Stimulated activated memory B cell treated with anti-CD40 and anti-IgM and Interleukin-4, amounts not matched to agents 10 μg/mL and 1 μg/mL and 100 μg/mL, for 72 hours (primary cell): ENCODE measurements at places on chromosomes 16 and 17.

GRCh38 chr16:3992297-3993051 is 112.0 kb upstream of the CREBBP start:
- peak; percentile 20 for ATAC-seq

DNA sequence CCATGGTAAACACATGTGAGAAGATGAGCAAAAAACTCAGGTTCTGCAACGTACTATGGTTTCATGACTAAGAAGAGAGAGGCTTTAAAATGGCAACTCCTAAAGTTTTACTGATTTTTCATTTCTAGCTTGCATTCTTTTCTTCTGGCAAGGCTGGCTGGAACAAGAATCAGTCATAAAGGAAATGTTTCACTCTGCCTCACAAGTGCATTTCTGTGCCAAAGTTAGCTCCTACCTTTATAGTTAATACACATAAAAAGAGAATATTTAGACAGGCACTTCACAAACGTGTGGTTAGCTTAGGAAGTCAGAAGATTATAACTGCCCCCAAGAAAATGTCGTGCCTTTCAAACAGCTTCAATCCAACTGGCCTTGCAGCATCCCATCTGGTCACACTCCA is 417.1 kb upstream of the CDH11 start:
- ATAC-seq: no peak

- no peak for ATAC-seq
These were observed 10.0 kb upstream of the MYCBPAP start for GRCh38 chr17:50498021-50498874.

DNA sequence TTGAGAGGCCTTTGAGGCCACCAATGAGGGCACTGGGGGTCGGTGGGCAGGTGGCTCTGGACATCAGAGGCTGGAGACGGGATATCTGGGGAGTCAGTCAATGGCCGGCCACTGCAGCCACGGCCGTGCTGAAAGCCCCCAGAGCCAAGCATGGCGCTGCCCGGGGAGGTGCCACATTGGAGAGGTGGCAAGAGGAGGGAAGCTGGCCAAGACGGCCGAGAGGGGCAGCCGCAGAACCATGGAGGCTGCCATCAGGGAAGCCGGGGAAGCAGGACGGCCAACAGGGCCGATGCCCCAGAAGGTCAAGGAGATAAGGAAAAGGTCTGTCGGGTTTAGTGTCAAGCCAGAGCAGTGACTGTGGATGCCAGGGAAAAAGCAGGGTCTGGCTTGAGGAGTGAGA is 9.8 kb downstream of the RTN4RL1 start:
- no peak for ATAC-seq

- no peak for ATAC-seq
These were observed 26.9 kb upstream of the ZNF750 start for GRCh38 chr17:82866590-82867191.

DNA sequence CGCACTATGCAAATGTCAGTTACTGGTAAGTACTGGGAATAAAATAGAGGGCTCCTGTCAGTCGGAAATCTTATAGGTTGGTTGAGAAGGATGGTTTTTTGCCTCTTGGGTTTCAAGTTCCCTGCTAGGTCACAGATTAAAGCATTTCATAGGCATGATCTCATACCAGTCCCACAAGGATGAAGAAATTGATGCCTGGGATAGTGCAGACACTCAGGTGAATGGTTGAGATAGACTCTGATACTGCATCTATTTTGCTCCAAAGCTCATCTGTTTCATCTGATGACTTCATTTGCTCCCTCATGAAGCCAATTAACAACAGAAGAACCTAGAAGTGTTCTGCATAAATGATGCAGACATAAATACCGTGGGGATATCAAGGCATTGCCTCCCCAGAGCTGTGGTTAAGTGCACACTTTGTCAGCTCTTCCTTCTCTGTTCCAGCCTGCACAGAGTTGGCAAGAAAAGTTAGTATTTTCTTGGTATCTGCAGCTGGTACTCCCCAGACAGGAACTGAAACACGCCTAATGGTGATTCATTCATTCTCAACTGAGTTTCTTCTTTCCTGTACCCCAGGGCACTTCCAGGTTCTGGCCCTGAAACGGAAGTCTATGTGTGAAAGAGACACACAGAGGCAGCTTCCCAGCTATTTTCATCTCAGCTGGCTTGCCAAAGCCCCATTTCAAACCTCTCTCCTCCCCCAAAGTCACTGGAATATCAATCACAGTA is 418.3 kb upstream of the SALL1 start:
- no peak for ATAC-seq

DNA sequence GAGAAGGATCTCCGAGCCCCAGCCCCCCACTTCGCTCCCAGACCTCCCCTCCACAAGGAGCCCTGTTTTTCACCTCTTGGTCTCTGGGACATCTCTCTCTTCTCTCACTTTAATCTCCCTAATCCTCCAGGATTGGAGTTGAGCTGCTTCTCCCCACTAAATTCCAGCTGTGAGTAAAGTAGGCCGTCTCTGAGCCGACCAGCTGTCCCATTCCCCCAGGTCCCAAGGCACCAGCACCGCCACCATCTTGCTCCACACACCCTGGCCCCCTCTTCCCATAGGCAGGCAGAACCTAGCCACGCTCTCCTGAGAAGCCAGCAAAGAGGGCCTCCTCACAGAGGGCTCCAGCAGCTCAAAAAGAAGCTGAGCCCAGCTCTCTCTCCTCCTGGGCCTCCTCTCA is 878 bp downstream of the DLG4 start:
- no peak for ATAC-seq

DNA sequence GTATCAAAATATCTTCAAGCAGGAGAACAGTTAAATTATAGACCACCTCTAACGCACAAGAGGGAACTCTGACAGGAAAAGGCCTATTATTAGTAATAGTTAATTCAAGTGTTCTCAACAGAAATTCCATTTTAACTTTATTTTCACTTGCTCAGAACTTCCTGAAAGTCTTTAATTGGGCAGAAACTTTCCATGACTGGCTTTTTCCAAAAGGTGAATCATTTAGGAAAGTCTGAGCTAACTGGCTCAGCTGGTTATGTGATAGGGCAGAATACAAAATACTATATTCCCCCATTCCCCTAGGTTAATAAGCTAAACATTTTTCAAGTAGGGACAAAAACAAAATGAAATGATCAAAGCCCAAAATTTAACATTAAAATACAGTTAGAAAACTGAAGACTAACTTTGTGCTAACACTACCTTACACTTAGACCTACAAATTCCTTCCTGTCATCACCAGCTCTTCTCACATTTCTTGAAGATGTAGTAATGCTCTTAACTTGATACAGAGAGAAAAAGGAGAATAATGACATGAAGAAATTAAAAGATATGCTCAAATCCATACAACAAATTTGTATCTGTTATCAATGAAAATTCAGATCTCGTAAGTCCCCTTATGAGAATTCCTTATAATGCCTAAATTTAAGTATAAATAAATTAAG is 31.0 kb downstream of the CFDP1 start:
- ATAC-seq: no peak

- ATAC-seq: no peak
These were observed 30.1 kb downstream of the USP22 start for GRCh38 chr17:21012736-21013135.

GRCh38 chr17:71936977-71937376 is 183.8 kb upstream of the SOX9 start:
- ATAC-seq: no peak

DNA sequence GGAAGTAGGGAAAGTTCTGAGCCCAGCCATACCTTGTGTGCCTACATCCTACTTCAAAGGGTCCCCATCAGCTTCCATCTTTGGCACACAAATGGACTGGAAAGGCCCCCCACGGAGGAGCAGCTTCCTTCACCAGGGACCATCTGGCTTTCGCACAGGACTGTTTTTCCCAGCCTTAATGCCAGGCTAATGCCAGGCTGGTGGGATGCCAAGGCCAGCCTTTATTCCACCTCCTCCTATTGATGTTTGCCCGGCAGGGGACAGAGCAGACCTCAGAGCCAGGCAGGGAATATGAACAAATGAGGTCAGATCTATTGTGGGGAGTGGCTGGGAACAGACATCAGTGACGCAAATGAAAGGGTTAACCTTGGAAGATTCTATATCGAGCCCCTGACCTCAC is 5.7 kb downstream of the GPR179 start:
- ATAC-seq: no peak

- no peak for ATAC-seq
These were observed 18.8 kb upstream of the BMERB1 start for GRCh38 chr16:15415511-15415985.

- no peak for ATAC-seq
These were observed 70.5 kb upstream of the RASL10B start for GRCh38 chr17:35660902-35661301.

- no peak for ATAC-seq
These were observed 44.3 kb upstream of the HELZ start for GRCh38 chr17:67289181-67289876.

- ATAC-seq: peak; percentile 80
These were observed 18.8 kb downstream of the SIAH1 start for GRCh38 chr16:48366165-48367093.

DNA sequence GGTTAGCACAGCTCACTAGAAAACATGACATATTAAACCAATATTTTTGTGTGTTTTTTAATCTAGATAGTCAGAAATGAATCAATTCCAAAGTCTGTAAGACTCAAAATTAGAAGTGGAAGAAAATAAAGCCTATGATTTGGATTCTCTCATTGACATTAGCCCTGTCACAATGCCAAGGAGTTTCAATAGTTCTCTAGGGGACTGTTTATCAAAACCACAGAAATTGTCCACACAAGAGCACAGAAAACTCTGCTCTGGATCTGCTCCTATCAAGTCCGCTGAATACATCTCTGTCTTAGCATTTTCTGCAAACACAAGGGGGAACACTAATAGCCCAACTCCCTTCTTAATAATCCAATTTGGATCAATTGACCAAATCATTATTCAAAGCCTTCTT is 152.0 kb downstream of the HS3ST3B1 start:
- ATAC-seq: no peak

GRCh38 chr17:57572062-57572461 is 173.0 kb downstream of the CCDC182 start:
- no peak for ATAC-seq

- ATAC-seq: no peak
These were observed 6.8 kb downstream of the KCNH6 start for GRCh38 chr17:63529711-63530556.

DNA sequence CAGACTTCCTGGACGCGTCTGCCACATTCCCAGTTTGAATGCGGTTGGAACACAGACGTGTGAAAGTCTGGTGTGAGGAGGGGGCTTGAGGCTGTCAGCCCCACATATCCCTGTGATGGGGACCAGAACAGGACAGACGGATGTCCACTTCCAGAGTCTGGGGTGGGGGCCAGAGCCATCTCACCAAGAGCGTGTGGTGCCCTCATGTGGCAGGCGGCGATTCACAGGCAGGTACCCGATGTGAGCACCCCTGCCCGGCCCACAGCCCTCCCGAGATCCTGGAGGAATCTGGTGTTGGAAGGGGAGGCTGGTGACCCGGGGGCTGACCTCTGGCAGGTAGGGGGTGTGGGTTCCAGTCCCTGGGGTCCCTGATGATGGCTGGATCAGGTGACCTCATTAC is 51.5 kb downstream of the ENGASE start:
- no peak for ATAC-seq

GRCh38 chr16:3774156-3774767 is 56.9 kb upstream of the TRAP1 start:
- ATAC-seq: no peak

GRCh38 chr16:20385844-20386832 is 18.4 kb downstream of the PDILT start:
- ATAC-seq: no peak

- peak; percentile 29 for ATAC-seq
These were observed 4.3 kb upstream of the APRT start for GRCh38 chr16:88815901-88816589.

DNA sequence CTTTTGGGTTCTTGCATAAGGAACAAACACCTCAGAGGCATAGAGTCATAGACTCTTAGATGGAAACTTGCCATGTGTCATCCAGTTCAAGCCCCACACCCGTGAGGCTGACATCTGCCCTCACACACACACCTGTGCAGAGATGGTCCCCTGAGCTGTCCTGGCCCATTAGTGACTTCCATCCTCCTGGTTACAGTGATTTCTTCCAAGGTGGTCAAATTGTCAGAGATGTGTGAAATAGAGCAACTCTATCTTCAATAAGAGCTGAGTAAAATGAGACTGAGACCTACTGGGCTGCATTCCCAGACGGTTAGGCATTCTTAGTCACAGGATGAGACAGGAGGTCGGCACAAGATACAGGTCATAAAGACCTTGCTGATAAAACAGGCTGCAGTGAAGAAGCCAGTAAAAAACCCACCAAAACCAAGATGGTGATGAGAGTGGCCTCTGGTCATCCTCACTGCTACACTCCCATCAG is 342.2 kb upstream of the TNRC6C start:
- no peak for ATAC-seq

DNA sequence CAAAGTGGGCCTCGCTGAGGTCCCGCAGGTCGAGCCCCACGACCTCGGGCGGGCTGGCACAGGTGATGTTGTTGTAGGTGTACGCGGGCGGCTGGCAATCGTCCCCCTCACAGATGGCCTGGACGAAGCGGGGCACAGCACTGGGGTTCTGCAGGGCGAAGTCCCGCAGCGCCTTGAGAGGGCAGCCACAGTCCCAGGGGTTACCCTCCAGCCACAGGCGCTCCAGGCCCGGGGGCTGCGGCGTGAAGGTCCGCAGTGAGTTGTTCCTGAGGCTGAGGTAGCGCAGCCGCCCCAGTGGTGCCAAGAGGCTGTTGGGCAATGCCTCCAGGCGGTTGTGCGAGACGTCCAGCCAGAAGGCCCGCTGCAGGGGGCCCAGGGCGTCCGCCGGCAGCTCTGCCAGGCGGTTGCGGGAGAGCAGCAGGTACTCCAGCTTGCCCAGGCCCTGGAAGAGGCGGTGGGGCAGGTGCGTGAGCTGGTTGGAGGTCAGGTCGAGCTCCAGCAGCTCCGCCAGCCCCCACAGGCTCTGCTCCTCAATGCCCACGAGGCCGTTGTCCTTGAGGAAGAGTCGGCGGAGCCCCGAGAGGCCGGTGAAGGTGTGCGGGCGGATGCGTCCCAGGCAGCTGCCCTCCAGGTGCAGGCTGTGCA is 2.8 kb downstream of the IGFALS start:
- no peak for ATAC-seq

GRCh38 chr16:71637398-71637797 is 11.4 kb downstream of the MARVELD3 start:
- ATAC-seq: no peak

GRCh38 chr16:11418506-11418905 is 73.2 kb downstream of the RMI2 start:
- no peak for ATAC-seq

DNA sequence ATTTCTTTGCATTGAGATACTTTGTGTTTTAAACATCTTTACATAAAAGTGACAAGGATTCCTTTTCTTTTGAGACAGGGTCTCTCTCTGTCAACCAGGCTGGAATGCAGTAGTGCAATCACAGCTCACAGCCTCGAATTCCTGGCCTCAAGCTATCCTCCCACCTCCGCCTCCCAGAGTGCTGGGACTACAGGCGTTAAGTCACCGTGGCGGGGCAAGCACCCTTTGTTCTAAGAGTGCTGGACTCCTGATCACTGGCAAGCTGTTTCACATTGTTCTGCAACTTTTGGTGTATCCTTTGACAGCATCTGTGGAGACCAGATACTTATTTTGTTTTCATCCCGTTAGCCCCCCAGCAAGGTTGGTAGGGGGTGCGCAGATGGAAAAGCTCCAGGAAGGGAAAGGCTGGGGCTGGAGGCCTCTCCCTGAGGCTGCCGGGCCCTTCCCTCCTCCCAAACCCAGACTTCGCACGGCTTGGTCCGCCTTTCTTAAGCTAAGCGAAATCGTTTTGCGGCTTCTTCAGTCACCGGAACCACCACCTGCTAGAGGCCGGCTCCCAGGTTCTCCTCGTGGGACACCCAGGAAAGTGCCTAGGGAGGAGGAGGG is 1.1 kb downstream of the ST6GALNAC2 start:
- no peak for ATAC-seq
